Frontal cortex (tissue), 4 donors: ENCODE measurements at places on chromosomes 13 and 19. TPM values are rescaled to one million over a fixed set of nuclear protein-coding genes. Genes with fewer than 3 reads are reported as not detected.

Gene ZNF581
- 6.5 TPM for total RNA-seq

Gene RASL11A
- 2.0 TPM for total RNA-seq

Gene CAMSAP3
- total RNA-seq, result 16.3 TPM

Gene MISP3
- total RNA-seq, result 0.41 TPM

Gene NFIC
- 1.2 TPM for total RNA-seq

Gene TMPRSS9
- total RNA-seq, result 0.41 TPM

Gene CTXN1
- total RNA-seq, result 9.4 TPM
